CD8-positive, alpha-beta memory T cell (primary cell): ENCODE measurements at places on chromosomes 3 and 15. TPM values are rescaled to one million over a fixed set of nuclear protein-coding genes. Genes with fewer than 3 reads are reported as not detected.

The SLC22A13 gene
- 0.44 TPM for total RNA-seq

The TRPM1 gene
- not detected for total RNA-seq

DNA sequence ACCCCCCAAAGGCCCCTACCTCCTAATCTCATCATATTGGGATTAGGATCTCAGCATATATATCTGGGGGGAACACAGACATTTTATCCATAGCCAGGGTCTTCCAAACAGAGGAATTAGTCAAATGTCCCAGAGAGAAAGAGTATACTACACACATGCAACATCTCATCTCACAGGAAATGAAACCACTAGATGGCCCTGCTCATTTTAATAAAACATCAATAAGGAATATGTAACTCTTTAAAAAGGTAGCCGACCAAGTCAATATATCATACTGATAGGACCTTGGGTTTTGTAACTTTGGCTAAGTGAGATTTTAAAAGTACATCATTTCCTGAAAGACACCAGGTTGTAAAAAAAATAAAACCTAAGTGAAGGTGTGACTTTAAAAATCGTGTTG, 45.6 kb upstream of the THSD4 start:
- DNase-seq: no peak

GRCh38 chr3:118761291-118761606, 273.4 kb downstream of the IGSF11 start:
- DNase-seq: no peak

GRCh38 chr3:127052121-127052561, 69.2 kb downstream of the PLXNA1 start:
- DNase-seq: no peak

DNA sequence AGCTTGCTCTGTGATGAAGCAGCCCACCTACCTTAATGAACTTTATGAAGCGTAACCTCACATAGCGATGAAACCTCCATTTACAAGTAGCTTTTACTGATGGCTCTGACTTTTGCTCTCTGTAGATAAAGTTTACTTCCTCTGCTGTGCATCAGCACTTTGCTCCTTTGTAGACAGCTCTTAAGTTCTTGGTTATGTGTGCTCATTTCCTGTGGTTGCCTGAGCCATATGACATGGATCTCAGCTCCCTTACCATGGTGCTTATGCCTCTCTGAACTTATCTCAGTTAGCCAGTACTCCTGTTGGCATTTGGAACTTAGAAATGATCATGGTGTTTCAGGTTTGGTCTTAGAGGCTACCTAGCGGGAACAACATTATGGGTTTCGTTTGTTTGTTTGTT, 7.8 kb downstream of the MFSD1 start:
- DNase-seq: no peak
